ENCODE measurements at places on chromosomes 1 and 21.

GRCh38 chr1:39082010-39082799 is 56.1 kb downstream of the NDUFS5 start:
- no peak for DNase-seq

- no peak for DNase-seq
Measured at GRCh38 chr1:78102082-78102481, 56.3 kb downstream of the GIPC2 start.

- DNase-seq = no peak
Measured at GRCh38 chr1:19938472-19938871, 15.1 kb upstream of the PLA2G2E start.

GRCh38 chr1:31704271-31705079 is 658 bp upstream of the COL16A1 start:
- no peak for DNase-seq

DNA sequence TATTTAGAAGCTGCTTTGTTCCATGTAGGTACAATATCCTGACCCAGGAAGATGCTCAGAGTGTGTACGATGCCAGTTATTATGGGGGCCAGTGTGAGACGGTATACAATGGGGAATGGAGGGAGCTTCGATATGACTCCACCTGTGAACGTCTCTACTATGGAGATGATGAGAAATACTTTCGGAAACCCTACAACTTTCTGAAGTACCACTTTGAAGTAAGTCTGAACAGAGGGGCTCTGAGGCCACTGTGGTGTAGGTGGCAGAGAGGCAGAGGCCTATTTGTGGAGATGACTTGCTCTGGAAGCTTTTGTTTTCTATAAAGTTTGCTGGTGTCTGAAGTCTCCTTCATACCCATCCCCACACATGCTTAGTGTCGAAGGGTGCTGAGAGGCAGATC is 26.8 kb downstream of the C8A start:
- DNase-seq = no peak

DNA sequence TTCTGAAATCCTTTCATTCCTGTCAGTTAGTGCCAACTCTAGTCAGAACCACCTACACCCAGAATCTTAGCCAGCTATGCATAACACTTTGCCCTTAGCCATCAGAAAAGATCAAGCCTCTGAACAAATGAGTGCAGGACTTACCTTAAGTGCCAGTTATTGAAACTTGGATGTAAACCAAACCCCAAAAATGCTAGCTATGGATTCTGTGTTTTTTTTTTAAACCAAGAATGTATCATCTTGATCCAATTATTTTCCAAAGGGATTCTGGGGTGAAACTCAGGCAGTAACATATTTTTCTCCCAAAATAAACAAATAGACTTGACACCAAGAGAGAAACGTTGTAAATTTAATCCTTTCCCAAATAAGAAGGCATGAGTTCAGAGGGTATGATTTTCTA is 538.6 kb upstream of the ADAMTS5 start:
- no peak for DNase-seq

DNA sequence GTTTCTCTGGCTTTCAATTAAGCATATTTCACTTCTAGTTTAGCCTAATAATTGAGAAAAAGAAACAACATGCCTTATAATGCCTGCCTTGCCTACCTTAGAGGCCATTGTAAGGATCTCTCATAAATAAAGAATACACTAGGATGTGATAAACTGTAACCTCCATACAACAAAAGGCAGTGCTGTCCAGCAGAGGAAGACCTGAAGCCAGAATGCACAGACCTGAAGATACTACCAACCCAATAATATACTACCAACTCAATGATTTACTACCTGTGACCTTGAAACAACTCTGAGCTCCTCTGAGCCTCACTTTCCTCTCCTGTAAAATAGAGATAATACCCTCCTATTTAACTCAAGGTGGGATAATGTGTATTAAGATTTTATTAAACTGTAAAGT is 361.3 kb downstream of the TTLL7 start:
- no peak for DNase-seq

GRCh38 chr1:44546403-44547053 is 127.8 kb downstream of the TMEM53 start:
- DNase-seq = no peak

DNA sequence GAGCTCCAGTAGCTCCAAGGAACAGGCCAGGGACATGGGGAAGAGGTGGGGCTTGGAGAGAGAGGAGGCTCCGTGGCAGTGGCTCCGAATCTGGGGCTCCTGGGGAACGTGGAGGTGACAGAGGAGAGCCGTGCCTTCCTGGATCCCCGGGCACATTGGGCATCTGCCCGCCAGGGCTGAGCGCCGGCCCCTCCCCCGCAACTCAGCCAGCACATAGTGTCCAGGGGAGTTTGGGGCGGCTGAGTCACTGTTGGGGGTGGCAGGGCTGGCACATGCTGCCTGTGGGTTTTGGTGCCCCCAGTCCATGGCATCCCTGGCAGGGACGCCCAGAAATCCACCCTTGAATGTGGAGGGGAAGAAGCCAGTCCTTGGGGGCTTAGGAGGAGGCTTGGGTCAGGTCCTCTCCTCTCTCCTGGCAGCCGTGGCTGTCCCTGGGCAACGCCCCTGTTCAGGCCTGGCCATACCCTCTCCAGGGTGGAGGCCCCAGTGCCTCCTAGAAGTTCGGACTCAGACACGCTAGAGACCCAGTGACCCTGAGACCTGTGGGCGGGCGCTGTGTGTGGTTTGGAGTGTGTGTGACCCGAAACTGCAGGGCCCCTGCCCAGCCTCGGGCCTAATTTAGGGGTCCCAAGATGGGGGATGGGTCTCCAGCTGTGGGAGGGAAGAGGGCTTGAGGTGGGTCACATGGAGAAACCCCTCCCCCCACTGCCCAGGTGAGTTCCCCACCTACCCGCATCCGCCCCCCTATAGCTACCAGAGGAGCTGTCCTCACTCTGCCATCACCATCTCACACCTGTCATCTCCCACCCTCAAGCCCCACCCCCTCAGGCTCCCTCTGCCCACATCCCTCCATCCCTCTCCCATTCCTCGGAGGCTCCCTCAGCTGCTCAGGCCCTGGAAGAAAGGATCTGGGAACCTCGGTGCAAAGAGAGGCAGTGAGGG is 1.6 kb downstream of the HSPB7 start:
- no peak for DNase-seq

DNA sequence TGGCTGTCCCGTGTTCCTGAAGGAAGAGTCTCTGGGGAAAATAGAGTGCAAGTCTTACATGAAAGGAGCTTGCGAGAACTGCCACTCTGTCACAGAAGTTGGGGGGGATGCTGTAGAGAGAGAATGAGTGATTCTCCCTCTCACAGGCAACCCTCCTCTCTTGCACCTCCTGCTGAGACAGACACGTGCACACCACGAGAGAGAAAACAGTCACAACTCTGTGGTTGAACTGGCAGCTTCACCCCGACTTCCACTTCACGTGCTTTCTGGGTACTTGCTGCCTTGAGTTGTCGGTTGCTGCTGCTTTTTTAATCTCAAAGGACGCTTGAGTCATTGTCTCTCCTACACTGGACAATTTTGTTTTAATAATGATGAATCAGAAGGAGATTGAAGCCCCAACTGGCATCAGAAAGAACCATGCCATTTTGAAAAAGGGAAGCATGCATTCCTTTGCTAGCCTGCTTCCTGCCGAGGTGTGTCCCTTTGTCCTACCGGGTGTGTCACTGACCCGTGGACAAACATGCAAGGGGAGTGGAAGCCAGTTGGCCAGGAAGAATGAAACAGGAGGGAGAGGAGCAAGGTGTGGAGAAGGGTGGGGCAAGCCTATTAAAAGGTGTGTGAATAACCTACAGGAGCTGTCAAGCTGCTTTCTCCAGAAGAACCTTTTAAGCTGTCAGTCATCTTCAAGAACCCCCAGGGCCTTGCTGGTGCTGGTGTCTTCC is 164.2 kb downstream of the CACNA1E start:
- no peak for DNase-seq

DNA sequence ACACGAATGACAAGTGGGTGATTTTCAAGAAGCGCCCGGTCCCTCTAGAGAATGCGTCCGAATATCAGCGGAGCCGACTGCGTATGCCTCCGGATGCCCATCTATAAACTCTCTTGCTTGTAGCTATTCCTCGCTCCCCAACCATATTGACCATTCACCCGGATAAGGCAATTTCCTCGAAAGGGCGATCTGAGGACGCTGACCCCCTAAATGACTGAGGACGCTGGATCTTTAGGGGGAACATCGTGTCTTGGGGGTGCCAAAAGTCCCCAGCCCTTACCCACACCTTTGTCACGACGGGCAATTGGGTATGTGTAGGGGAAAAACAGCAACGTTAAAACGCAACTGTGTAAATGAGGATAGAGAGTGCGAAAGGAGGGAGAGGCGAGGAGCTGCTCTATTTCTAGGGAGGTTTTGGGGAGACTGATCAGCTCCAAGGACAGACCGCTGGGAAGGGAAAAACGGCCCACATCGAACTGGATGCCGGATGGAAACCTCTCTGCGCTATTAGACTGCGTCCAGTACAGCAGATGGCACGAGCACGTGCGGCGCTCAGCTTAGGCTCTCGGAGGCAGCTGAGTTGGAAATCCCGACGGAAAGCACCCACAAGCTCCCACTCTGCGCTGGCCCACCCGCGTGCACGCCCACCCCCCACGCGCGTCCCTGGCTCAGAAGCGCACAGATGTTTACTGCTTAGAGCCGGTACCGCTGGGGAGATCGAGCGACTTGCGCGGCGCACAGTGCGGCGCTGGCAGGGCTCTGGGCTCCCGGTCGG is 2.9 kb upstream of the PRRX1 start:
- DNase-seq = no peak

DNA sequence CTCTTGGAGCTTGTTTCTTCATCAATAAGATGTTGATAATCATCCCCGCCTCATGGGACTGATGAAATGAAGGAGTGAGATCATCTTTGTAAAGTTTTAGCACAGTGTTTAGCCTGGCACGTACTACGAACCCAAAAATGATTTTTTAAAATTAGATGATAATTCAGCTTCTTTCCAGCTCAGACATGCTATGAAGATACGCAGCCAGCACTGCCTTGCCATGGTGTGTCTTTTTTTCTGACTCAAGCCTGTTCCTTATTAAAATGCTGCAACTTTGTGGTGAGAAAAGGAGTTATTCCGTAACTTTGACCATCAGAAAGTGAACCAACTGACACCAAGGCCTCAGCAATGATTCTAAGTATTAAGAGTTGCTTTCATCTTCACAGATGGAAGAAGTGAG is 269.0 kb downstream of the LTN1 start:
- no peak for DNase-seq

DNA sequence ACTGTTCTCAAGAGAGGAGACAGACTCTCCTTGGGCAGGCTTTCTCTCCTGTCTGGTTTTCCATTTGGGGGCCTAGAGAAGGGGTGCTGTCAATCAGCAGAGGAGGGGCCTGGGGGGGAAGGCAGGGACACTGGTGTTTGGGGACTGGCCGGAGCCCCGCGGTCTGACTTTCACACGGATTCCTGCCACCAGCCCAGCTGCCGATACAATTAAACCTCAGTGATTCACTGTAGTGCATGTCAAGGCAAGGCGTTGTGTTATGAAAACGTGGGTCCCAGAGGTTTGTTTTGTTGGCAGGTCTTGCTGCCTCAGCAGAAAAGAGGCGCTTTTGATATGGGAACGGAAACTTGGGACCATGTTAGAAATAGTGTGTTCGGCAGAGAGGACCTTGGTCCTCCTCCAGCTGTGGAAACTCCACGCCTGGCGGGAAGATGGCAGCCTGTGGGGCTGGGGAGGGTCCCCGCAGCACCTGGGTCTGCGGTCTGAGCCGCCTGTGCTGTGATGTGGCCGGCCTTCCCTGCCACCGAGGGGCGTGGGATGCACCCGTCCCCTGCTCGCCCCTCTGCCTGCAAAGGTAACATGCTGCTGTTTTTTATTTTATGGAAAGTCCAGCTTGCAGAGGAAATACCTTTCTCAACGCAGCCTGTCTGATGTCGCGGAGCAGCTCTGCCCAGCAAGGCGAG is 47.6 kb downstream of the SPSB1 start:
- no peak for DNase-seq

GRCh38 chr1:101379950-101380349 is 143.1 kb downstream of the S1PR1 start:
- DNase-seq = no peak

DNA sequence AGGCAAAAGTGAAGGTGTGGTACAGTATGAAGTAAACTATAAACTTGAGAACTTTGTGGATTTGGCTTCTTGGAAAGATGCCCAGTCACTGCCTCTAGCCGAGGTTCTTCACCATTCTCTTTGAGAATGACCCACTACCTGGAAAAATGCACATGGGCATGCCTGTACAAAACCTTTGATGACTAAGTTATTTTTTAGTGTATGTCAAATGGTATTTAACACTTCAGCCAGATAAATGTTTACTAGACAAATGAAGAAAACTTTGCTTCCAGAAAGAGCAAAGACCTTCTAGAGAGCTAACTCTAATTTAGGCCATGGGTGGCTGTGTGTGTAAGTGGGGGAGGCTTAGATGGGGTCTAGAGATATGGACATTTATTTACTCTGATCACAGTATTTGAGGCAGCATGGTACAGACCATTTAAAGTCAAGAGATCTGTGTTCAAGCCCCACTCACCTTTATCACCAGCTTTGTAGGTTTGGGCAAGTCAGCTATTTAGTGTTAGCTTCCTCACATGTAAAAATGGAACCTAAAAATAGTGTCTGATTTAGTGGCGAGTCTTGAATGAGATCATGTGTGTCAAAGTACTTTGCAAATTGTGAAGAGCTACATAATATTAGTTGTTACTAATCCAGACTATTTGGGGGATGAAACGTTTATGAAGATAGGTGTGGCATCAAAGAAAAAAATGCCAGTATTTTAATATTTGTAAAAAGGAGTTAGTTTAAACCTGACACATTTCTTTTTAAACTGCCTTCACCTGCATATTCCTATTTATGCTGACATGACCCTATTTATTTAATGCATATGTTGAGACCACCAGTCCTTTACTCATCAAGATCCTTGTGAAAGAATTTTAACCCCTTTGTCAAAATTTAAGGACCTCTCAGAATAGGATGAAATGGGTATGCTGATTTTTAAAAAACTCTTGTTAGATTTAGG is 20.2 kb downstream of the NFYC start:
- DNase-seq = no peak

GRCh38 chr1:94755675-94756074 is 64.5 kb upstream of the SLC44A3 start:
- no peak for DNase-seq

DNA sequence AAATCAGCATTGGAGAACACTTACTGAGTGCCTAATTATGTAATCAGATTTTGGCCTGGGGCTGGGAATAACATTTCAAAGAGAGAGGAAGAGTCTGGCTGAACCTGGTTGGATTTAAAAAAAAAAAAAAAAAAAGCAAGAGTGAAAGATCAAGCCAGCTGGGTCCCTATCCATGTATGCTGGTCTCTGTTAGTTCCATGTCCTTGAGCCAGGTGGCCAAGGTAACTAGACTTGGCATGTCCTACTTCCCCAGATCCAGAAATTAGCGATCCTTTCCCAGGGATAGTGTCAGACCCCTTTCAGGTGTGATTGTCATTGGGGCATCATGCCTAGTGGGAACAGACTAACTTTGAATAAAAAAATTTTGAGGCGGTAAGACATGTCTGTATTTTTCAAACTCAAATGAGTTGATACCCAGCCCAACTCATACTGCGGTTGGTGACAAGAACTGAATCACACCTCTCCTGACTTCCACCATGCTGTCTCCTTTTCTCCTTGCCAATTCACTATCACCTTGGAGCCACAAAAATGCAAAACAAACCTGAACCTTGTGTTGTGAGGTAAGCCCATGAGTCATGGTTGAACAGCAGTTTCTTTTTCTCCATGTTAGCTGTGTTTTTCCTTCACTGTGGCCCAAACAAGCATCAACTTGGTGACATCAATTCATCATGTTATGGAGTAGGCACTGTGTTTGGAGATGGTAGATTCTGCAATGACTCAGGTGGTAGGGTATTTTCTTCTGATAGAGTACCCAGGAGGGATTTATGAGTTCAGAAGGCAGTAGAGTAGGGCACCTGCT is 24.5 kb upstream of the PPP2R5A start:
- no peak for DNase-seq

- peak; percentile 30 for DNase-seq
Measured at GRCh38 chr1:231420959-231421545, 1.0 kb downstream of the EGLN1 start.

Measured in effector CD4-positive, alpha-beta T cell (primary cell).